Tibial nerve (tissue), 4 donors: ENCODE measurements at places on chromosomes 3 and 15.
A peak's percentile ranks its signal among the peaks of the same experiment; 100 is the strongest.

DNA sequence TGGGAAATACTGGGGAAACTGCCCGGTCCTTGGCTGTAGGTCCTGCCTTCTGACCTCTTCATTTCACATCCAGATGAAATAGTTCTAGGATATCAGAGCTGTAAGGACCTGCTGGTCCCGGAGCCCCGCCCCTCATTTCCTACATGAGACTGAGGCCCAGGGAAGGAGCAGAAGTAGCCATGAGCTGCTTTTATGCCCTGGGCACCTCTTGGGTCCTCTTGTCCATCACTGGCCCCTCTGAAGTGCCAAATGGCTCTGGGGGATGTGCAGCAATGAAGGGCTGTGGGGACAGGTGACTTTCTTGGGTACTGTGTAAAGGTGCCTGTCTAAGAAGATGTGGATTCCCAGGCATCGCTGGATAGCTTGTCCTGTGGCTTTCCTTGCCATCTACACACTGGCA is 40.3 kb upstream of the ESYT3 start:
- no peak for DNase-seq

DNA sequence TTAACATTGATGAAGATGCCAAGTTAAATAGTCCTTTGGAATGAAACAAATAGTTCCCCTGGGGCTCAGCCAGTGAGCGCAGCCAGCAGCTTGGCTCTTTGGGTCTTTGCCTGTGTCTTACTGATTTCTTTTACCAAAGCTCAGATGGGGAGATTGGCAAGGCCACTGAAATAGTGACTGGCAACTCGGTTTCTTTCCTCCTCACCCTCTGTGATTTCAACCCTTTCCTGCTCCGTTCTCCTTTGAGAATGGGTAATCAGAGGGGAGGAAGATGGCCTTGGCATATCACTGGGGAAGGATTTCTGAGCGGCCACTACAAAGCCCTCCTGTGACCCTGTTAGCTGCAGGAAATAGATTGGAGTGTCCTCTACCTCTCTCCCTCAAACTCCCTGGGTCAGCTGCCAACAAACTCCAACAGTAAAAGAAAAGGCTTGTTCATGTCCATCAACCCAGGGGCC is 337.1 kb upstream of the LRRFIP2 start:
- DNase-seq, result no peak

DNA sequence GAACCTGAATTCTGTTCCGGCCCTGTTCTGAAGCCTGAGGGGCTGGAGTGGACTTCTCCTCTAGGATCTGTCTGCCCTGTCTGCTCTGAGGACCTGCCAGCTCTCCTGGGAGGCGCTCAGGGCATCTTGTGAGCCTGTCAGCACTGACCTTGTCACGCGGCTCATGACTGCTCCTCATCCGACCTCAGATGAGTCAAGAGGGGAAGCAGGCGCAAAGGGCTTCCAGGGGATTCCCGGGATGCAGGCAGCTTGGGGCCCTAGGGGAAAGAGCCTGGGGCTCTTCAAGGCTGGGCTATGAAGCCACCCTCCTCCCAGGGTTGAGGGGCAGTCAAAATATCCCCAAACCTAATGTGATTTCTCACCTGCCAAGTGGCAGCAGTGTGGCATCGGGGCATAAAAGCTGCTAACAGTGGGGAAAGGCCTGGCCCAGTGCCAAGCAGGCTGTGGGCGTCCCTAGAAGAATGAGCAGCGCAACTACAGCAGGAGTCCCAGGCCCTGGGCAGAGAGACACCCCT is 27.6 kb upstream of the ANKDD1A start:
- DNase-seq, result peak; percentile 58

GRCh38 chr3:95088464-95088863 is 1025.6 kb downstream of the NSUN3 start:
- DNase-seq, result no peak

DNA sequence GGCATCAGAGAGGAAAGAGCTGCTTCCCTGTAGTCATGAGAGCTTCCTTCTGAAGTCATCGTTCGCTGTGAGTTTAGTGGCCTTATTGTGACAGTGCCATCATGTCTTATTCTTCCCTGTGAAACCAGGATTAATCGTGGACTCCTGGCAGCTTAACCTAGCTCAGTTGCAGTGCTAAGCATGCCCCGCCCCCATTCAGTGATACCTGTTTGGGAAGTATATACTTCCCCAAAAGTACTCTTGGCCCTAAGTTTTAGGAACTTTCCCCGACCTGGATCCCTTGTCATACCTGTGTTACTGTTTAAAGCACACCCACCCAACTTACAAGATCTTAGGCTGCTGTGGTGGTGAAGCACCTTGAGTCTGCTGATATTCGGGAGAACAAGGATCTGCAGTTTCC is 32.1 kb upstream of the TIMP4 start:
- DNase-seq, result no peak

DNA sequence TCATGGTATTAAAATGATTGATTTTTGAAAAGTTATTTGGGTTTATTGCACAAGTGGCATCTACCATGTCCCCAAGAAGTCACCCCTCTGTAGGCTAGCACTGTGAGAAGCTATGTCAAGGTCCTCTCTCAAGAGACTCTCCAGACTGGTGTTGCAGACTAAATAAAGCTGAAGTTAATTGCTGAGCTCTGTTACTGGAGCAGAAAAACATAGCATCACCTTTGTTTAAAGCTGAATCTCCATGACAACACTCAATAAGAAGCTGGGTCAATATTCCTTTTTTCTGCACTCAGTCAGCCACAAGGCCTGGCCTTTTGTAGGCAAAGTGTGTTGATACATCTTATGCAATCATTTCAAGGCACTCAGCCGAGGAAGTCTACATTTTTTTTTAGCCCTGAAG is 806.6 kb upstream of the LMCD1 start:
- no peak for DNase-seq

DNA sequence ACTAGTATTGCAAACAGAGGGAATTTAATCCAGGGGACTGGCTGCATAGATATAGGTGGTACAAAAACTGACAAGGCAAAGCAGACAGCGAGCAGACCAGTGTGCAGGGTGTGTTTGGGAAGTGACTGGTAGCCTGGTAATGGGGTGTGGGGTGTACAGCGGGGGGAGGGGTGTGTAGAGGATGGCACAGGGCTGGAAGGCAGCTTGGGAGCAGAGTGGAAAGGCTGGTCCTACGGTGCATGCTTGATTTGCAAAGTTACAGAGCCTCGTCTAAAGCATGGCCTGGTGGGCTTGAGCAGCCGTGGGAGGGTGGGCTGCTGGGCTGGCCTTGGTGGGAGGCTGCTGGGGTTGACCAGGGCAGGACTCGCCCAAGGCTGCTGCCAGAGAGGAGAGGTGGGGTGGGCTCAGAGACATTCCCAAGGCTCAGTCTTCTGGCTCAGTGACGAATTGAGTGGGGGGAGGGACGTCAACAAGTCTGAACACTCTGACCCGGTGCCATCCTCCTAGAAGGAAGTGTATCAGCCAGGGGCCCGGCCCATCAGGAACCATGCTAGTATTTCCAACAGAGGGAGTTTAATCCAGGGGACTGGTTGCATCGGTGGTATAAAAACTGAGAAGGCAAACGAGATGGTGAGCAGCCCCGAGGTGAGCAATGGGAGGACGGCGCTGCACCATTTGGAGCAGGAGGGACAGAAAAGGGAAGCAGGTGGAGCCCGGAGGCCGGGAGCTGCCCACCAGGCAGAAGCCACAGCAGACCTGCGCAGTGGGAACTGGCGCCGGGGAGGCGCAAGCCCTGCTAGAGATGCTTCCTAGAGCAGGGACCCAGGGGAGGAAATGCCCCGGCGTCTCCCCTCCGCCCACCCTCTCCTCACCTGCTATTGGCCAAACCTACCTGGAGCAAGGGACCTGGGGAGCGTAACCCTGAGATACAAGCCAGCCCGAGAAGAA is 29.2 kb downstream of the CPN2 start:
- DNase-seq, result no peak

DNA sequence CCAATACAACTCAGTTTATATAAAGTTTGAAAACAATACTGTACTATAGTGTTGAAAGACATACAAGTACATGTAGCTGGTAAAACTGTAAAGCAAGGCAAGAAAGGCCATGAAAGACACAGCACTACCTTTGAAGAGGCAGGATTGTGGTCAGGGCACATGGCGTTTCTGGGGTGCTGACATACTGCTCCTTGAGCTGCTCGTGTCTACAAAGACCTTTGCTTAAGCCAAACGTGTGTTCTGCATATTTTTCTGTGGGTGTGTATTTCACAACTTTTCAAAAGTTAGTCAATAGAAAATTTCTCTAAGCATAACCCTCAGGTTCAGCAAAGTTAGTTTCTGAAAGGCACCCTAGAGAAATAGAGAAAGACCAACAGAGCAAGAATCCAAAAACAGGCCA is 14.1 kb upstream of the TOPAZ1 start:
- no peak for DNase-seq

- no peak for DNase-seq
Measured at GRCh38 chr3:52983828-52984227, 62.0 kb downstream of the SFMBT1 start.

GRCh38 chr3:137866933-137867332 is 102.8 kb downstream of the SOX14 start:
- no peak for DNase-seq

DNA sequence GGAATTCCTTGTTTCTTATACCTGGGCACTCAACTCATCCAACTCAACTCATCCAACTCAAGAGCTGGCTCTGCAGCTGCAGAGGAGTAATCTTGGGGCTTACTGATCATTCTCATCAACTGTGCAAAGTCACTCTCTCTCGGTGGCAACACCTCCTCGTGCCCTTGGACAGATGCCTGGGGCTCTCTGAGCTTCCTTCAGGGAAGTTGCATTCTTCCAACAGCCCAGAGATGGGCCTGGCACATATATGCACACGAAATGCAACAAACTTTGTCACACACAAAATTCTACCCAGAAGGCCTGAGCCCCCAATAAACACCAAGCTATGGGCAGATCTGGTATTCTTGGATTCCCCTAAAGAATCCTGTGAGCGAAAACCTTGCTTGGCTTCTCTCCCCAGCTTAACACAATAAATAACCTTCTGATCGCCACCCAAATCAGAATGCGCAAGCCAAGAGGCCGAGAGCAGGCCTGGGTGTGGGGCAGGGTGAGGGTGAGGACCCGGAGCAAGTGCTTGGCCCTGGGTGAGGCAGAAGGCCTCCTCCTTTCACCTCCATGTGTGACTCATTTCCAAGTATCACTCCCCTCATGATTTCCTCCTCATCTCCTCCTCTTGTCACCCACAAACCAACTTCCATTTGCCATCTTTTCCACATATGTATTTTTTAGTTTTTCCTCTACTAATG is 15.4 kb downstream of the TGM5 start:
- no peak for DNase-seq

DNA sequence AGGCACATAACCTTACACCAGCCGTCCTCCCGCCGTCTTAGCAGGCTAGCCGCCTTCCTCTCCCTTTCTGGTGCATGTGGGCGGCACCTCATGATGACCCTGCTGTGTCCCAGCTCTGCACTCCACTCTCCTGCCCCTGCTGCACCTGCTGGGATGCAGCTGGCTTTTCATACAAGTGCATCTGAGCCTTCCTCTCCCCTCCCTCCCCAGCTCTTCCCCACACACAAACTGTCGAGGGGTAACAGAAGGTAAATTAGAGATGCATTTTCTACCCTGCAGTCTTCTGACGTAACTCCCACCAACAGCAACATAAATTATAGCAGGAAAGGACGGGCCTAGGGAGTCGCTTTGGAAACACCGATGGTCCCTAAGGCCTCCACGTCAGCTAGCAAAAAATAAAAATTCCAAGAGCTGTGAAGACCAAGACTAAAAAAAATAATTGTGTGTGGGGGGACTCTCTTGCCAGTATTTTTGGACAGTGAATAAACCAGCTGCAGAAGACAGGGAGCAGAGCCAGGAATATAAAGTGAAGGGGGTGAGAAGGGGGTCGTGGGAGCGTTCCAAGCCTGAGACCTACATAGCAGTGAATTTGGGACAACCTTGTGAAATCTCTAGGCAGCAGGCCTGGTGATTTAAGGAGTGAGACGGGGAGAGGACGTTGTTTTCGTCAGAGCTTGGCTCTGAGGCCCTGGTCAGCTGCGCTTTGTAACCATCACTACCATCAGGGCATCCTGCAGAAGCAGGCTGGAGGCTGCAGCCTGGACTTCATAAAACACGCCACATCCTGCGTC is 216.2 kb downstream of the ADAMTS17 start:
- no peak for DNase-seq

GRCh38 chr15:98599909-98600691 is 48.2 kb upstream of the IGF1R start:
- peak; percentile 34 for DNase-seq

- no peak for DNase-seq
Measured at GRCh38 chr15:100890051-100890720, 10.6 kb downstream of the ALDH1A3 start.

- DNase-seq, result no peak
Measured at GRCh38 chr3:111956449-111956848, 22.4 kb upstream of the ABHD10 start.

- DNase-seq, result no peak
Measured at GRCh38 chr3:35871009-35871408, 231.7 kb downstream of the ARPP21 start.

DNA sequence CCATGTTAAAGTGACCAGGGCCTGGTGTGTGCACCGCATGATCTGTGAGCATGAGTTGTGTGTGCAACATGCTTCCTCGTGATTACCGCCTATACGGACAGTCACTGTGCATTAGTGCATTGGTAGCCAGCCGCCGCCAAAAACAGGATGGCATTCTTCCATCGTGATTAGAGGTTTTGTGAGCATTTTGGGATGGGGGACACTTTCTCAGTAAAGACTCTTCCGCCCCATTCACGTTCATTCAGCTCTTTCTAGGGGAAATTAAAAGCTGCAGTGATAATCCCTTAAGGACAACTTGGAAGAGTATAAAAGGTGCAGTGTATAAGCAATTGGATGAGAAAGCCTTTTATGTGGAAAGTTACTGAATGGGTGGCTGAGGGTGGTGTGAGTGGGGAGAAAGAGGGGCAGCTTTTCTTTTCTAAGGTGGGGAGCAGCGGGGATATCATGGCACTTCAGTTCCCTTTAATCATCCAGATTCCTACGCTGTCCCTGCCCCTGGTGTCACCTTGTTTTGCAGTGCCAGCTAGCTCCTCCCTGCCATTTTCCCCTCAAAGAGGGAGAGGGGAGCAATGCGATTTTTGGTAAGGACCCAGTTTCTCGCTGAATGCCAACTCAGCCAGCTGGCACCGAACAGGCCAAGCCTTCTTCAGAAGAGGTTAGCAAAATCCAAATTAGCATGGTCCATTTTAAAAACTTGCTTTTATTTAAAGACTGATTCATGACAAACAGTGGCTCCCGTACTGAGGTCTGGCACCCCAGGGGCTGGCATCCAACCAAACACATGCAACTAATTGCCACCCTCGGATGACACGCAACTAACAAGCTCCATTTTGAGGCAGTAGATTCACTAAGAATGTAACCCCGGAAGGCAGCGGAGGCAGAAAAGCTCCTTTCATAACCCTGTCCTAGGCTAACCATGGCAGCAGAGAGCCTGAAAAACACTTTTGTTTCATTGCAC is 447.8 kb downstream of the FHIT start:
- DNase-seq, result no peak
